ENCODE measurements at places on chromosomes 12 and 14. TPM values are rescaled to one million over a fixed set of nuclear protein-coding genes. Genes with fewer than 3 reads are reported as not detected.

DNA sequence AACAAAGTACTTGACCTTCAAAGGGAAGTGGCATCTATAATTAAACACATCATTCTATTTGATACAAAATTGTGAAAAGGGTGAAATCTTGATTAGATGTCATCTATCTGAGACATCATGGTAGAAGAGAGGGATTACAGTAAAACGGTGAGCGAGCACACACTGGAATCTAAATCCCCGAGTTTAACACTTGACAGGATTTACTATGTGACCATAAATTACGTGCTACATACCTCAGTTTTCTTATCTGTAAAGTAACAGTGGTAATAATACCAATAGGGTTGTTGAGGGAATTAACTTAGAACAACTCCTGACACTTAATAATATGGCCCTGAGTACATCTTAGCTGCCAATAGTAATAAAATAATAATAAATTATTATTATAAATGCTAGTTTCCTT is 13.3 kb downstream of the USP44 start:
- DNase-seq, result no peak

The BIN2 gene
- 3.3 TPM for total RNA-seq

The PPP1R1A gene
- 122 TPM for total RNA-seq

DNA sequence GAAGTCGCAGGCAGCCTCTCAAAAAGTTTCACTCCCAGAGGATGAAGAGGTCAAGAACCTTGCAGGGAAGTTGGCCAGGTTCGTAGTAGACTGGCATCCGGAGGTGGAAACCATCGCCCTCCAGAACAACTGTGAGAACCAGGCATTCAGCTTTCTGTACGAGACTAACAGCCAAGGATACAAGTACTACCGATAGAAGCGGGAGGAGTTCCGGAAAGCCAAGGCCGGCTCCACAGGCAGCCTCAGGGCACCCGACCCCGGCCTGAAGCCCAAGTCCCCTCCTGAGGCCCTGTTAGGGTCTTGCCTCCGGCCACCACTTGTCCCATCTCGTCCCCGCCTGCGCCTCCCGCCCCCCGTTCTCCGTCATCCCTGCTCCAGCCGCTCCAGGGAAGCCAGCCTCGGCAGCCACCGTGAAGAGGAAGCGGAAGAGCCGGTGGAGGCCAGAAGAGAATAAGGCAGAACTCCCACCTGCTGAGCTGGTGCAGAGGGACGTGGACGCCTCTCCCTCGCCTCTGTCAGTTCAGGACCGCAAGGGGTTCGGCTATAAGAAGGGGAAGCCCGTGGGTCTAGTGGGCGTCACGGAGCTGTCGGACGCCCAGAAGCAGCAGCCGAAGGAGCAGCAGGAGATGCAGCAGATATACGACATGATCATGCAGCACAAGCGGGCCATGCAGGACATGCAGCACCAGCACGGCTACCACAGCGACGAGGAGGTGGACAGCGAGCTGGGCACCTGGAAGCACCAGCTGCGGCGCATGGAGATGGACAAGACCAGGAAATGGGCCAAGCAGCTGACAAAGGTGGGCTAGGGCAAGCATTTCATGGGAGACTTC is 366.8 kb upstream of the ATXN7L3B start:
- DNase-seq, result no peak

The FAR2 gene
- 4.1 TPM for total RNA-seq

The GLT1D1 gene
- total RNA-seq, result 0.42 TPM
